Hematopoietic multipotent progenitor cell treated with erythropoietin and hydrocortisone succinate and interleukin-3 and kit ligand, for 6 days (in vitro differentiated cells): ENCODE measurements at places on chromosomes 11 and 22.
A peak's percentile ranks its signal among the peaks of the same experiment; 100 is the strongest.

DNA sequence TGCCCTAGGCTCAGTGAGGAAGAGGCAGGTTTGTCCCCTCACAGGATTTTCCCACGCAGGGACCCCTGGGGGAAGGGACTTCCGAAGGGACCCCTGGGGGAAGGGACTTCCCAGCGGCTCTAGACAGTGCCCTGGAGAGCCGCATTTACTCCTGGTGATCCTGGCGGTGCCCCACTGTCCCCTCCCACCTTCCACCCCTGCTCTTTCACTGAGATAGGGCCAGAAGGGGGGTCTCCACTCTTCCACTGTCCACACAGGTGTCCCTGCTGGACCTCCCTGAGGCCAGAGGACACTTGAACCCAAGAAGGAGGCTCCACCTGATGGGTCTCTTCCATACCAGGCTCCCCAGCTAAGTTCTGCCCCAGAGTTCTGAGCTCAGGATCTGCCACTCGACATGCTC is 1333.9 kb downstream of the BRD1 start:
- no peak for DNase-seq

DNA sequence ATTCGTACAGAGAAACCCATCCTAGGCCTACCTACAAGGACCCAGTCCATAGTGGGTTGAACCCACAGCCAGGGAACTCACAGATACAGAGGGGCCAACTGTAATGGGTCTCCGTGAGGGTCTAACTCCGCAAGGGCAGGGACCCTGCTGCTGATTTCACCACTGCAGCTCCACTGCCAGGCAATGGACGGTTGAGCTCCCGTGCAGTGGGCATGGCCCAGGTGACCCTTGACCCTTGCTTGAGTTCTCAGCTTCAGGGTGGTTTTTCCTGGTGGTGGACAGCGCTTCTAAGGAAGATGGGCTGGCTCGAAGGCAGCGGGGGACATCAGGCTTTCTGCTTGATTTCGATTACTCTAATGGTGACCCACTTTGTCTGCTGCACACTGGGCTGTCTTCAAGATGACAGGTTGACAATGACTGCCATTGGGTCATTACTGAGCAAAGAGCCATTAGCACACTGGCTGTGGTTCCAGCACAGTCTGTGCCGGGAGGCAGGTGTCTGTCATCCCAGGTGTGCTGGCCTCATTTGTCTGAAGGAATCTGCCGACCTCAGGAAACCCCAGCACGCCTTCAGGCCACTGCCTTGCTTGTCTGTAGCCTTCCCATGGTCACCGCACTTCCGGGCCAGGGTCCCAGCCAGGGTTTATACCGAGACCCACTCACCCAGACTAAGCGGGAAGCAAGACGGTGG is 3.7 kb upstream of the GAL start:
- no peak for DNase-seq

- no peak for DNase-seq
Observed at GRCh38 chr22:25582946-25583345, 18.5 kb downstream of the GRK3 start.

- no peak for DNase-seq
Observed at GRCh38 chr11:133162227-133162626, 370.1 kb downstream of the OPCML start.

- DNase-seq, result no peak
Observed at GRCh38 chr22:50518606-50519005, 6.8 kb downstream of the SCO2 start.

GRCh38 chr22:29346659-29347058 is 31.2 kb upstream of the RASL10A start:
- no peak for DNase-seq

DNA sequence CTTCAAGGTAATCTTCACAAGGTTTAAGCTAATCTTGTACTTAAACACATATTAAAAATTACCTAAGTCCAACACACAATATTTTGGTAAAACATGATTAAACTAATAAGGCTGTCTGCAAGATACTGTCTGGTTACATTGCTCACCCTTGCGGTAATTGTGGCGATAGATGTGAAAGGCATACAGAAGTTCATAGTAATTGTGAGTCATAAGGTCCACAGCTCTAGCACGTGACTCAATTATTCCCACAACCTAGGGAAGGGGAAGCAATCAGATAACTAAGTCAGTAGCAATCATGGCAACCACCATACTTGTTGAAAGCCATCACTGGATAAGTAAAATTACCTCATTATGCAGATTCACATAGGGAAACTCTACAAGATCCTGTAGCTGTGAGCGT is 30.5 kb upstream of the FNBP4 start:
- peak; percentile 10 for DNase-seq

- peak; percentile 19 for DNase-seq
Observed at GRCh38 chr11:63621071-63621470, 6.8 kb upstream of the PLAAT3 start.

- DNase-seq, result no peak
Observed at GRCh38 chr11:125944350-125945010, 1.4 kb upstream of the VSIG10L2 start.

DNA sequence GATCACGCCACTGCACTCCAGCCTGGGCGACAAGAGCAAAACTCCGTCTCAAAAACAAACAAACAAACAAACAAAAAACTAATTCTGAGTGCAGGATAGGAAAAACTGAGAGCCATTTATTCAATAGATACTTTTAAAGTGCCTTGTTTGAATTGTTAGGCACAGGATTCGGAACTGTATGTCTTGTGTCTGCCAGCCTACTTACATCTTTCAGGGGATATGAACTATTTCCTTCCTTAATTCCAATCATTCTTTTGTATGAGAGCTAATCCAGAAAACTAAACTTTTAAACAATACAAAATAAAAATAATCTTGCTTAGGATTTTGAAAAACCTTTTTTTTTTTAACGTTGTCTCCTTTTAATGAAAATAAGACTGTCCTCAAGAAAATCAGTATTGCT is 12.6 kb downstream of the UVRAG start:
- DNase-seq, result no peak

GRCh38 chr11:118930094-118930712 is 4.5 kb upstream of the BCL9L start:
- DNase-seq, result peak; percentile 85

- DNase-seq, result no peak
Observed at GRCh38 chr11:28003615-28004014, 104.3 kb downstream of the KIF18A start.

DNA sequence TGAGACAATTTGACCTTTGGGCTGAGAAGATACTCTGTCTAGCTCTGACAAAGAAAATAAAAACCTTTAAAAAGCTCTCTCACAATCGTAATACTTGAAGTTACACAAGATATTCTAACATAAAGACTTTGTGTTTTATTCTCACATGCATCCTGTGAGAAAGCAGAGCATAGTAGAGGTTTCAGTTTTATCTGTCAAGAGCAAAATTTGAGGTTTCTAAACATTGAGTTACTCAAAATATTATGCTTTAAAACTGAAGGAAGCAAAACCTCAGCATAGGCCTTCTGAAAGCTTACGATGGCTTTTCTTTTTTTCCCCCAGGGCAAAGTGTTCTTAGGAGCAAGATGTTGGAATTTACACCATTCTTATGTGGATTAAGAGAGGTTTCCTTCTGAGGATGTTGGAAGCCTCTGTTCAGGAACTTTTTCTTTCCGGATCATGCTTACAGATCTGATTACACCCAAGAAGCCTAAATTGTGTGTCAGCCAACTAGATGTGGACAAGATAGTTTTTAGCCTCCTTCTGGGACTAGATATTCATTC is 15.0 kb upstream of the OR51M1 start:
- DNase-seq, result no peak

- DNase-seq, result no peak
Observed at GRCh38 chr11:72789493-72790131, 4.2 kb downstream of the STARD10 start.

DNA sequence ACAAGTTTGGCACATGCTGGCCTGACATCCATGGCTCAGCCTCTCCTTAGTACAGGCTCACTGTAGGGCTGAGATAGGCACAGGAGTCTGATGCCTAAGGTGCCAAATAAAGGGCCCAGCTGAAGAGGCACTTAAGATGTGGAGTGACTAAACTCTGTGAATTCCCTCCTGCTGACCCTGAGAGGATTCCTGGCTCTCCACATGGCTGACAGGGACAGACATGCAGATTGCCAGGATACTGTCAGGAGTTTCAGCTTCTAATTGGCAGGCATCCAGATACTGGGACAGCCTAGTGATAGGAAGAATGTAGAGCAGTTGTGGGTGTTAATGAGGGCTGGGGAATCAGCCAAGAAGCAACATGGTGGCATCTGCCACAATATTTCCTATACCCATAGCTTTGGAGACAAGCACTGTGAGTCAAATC is 558.7 kb downstream of the INSC start:
- DNase-seq, result no peak

DNA sequence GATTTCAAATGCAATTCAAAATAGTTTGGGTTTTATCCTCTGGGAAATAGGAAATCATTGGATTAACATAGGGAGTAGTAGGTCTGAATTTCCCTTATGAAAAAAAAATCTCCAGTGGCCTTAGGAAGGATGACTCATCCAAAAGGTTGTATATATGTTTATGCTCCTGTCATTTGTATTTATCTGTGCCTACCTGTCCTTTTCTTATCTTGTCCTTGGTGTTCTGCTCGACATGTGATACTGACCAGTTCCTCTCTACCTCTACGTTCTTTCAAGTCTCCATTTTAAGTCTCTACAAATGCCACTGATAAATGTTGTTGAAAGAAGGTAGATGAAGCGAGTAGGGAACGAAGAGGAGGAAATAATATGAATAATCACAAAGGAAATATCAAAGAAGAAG is 3.0 kb upstream of the SOX6 start:
- DNase-seq, result no peak

DNA sequence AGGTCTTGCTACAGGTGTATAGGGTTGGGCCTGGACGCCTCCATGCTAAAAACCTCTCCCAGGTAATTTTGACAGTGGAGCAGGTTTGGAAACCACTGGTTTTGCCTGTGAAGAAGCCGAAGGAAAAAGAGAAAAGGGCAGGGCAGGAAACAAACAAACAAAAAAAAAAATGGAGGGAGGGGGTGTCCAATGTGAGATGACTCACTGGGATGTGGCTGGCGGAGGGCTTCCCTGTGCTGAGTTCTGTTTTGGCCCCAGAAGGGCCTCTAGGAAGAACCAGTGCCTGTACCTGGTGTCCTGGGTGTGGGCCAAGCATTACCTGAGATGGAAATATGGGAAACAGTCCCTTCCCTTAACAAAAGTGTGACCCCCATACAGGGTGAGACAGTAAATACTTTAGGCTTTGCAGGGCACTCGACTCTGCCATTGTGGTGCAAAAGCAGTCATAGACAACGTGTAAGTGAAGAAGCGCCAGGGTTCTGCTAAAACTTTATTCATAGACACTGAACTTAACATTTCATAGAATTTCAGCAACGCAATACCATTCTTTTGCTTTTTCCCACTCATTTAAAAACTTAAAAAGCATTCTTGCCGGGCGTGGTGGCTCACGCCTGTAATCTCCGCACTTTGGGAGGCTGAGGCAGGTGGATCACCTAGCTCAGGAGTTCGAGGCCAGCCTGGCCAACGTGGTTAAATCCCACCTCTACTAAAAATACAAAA is 9.5 kb upstream of the DGKZ start:
- DNase-seq, result no peak

DNA sequence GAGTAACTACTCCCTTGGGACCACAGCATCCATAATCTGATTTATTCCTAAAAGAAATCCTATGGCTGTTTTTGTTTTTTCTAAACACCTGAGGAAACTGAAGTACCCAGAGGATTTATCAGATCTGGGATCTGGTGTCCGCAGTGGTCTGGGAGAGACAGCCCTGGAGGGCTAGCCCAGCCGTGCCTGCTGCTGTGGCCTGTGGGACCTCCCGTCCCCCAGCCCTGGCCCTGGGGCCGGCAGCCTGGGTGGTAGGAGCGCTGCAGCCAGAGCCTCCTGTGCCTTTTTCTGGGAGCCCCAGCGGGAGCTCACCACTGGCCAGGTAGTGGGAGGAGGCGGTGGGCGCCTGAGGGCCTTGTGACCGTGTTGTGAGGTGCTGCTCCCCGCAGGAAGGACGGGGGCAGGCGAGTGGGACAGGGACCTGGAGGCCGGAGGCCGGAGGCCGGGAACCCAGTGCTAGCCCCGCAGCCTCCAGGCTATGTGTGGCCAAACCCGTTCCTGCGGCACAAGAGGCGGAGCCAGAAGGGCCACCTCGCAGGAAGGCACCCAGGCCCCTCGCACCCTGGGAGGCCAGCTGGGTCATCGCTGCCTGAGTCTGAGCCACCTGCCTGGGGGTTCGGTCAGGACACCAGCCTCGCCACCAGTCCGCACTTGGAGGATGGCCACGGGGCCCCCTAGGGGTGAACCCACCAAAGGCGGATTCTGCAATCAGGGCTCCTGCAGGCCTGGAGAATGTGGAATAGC is 18.2 kb upstream of the C11orf96 start:
- no peak for DNase-seq

GRCh38 chr22:30948930-30949342 is 19.6 kb downstream of the MORC2 start:
- no peak for DNase-seq

DNA sequence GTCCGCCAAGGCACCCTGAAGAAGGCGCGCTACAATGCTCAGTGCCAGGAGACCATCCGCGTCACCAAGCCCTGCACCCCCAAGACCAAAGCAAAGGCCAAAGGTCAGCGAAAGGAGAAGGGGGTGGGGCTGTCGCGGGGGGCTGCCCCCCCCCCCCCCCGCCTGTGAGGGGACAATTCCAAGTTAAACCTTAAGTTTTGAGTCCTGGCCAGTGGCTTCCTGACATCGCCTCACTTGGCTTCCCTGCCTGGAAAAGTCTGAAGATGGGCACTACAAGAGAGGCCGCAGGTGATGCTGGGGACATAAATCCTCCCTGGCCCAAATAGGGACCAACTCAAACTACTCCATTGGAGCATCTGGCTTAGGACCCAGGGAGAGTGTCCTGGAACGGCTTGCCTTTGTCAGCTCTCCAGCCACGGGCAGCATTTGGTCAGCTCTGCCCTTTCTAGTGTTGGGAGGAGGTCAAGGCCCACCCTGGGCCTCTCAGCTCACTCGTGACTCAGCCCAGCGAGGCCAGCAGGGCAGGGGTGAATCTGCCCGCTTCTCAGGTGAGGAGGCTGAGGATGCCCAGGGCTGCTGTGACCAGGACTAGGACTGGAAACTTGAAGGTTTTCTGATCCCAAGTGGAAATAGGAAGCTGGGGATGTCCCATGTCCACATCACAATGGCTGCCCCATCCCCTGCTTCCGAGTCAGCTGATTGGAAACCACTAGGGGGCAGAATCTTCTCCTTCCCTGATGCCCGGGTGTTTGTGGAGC is 1.4 kb downstream of the MDK start:
- no peak for DNase-seq

DNA sequence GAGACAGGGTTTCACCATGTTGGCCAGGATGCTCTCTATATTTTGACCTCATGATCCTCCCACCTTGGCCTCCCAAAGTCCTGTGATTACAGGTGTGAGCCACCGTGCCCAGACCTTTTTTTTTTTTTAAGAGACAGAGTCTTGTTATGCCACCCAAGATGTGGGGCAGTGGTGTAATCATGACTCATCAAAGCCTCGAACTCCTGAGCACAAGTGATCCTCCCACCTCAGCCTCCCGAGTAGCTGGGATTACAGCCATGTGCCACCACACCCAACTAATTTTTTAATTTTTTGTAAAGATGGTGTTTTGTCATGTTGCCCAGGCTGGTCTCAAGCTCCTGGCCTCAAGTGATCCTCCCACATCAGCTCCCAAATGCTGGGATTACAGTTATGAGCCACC is 37.9 kb downstream of the IZUMO1R start:
- DNase-seq, result no peak
